ENCODE measurements at places on chromosomes 5 and 9.

GRCh38 chr9:91334053-91334452 lies 27.7 kb downstream of the AUH start:
- no peak for DNase-seq

DNA sequence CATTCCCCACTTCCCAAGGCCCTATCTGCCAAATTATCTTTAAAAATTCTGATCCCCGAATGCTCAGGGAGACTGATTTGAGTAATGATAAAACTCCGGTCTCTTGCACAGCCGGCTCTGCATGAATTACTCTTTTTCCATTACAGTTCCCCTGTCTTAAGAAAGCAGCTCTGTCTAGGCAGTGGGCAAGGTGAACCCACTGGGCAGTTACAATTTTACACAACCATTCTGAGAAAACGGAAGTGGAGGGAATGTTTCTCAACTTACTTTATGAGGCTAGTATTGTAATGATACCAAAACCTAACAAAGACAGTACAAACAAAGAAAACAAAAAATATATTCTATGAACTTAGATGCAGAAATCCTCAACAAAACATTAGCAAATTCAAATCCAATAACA lies 100.0 kb downstream of the MCTP1 start:
- no peak for DNase-seq

DNA sequence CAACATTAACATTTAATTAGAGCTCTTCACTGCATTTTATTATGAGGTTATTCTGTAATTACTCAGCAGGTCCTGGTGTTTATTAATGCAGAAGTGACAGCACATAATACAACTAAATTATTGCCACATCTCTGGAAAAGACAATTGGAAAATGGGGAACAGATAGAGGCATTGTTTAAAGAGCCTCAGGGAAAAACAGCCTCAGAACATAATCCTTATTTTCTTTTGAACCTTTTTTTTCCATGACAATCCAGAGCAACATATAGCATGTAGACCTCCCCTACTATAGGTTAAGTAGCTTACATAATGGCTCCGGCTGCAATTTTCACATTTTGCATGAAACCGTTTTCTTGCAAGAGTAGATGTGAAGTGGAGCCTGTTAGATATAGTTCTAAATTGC lies 87.2 kb downstream of the RMI1 start:
- DNase-seq = peak; percentile 93

DNA sequence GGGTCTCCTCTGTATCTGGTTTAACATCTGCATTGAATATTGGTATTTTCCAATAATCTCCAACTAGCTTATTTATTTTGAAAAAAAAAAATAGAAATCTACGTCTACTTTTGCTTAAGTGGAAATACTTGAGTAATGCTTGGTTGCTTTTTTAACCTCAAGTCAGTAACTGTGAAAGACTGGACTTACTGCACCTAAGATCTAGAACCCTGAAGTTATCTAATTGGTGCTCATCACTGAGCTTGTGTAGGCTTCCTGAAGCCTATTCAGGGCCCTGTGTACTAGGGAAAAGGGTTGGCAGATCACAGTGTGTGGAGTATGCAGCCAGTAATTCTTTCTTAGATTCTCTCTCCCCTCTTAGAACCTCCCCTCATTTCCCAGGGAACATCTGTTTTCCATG lies 16.2 kb downstream of the SLC1A1 start:
- no peak for DNase-seq

DNA sequence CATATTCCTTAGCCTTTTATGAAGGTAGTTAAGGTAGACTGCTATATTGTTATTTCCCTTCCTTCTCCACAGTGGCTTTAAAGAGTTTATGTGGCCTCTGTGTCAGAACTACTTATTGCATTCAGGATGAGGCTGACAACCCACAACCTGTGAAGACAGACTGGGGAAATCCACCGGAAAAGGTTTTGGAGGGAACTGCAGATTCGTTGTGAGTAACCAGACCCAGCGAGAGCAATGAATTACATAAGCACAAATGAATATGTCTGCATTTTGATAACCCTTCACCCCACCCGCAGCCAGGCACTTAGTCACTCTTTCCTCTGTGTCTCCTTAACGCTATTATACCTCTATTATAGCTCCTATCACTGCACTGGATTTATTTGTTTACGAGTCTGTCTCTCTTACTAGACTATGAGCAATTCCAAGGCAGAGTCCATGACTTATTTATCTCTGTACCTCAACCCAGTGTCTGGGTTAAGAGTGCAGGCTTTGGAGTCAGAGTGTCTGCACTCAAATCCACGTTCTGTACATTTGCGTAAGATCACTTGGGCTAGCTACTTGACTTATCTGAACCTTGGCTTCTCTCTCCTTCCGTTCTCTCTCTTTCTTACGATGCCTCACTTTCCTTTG lies 19.2 kb downstream of the KCTD16 start:
- DNase-seq = no peak

GRCh38 chr5:86971034-86971571 lies 296.6 kb upstream of the RASA1 start:
- no peak for DNase-seq

GRCh38 chr5:16135003-16135402 lies 44.6 kb downstream of the MARCHF11 start:
- DNase-seq = no peak

GRCh38 chr5:58940446-58940845 lies 357.6 kb downstream of the RAB3C start:
- DNase-seq = no peak

DNA sequence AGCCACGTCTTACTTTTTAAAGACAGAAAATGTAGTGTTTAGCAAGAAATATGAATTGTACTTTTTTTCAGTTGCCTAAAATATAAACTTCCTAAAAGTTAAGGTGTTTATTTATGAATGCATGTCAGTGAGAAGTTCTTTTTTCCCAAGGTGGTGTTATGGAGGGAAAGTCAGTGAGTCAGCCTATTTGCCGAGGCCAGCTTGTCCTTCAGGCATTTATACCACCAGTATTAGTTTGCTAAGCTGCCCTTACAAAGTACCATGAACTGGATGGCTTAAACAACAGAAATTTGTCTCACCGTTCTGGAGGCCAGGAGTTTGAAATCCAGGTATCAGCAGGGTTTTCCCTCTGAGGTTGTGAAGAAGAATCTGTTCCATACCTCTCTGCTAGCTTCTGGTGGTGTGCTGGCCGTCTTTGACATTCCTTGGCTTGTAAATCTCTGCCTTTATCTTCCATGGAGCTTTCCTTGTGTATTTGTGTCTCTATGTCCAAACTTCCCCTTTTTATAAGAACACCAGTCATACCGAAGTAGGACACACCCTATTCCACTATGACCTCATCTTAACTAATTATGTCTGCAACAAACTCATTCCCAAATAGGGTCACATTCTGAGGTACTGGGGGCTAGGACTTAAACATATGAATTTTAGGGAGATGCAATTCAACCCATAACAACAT lies 38.4 kb downstream of the PRKACG start:
- DNase-seq = no peak

- peak; percentile 93 for DNase-seq
Measured at GRCh38 chr9:6080154-6080716, 64.8 kb upstream of the RANBP6 start.

- DNase-seq = no peak
Measured at GRCh38 chr5:135223891-135224625, 175.0 kb downstream of the MACROH2A1 start.

DNA sequence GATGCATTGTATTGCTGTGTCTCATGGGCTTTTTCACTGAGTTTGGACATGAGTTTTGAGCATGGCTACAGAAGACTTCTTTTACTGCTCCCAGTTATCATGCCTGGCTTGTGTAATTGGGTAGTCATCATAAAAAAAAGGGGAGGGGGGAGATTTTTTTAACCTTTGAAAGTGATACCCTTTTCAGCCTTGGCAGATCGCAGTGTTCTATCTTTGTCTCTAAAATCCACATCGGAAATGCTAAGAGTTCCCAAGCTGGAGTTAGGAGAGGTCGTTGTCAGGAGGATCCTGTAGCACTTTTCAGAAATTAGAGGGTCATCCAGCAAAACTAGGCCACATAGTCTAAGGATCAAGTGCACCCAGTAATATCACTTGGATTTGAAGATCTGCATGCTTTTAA lies 188.4 kb downstream of the WDR70 start:
- DNase-seq = no peak

GRCh38 chr5:92003806-92004205 lies 620.7 kb upstream of the ARRDC3 start:
- DNase-seq = peak; percentile 51

GRCh38 chr9:22088717-22089061 lies 79.6 kb upstream of the CDKN2B start:
- DNase-seq = no peak

DNA sequence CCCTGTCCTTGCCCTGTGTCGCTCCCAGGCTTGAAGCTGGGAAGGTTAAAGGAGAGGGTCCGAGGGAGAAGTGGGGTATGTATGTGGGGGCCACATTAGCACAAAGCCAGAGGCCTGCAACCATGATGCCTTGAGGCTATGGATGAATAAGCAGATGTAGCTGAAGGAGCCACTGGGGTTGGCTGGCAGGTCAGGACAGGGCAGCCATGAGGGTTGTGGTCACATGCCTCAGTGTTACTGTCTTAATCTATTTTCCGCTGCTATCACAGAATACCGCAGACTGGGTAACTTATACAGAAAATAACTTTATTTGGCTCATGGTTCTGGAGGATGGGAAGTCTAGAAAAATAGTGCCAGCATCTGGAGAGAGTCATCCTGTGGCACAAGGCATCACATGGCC lies 9.2 kb upstream of the GRHPR start:
- DNase-seq = no peak

DNA sequence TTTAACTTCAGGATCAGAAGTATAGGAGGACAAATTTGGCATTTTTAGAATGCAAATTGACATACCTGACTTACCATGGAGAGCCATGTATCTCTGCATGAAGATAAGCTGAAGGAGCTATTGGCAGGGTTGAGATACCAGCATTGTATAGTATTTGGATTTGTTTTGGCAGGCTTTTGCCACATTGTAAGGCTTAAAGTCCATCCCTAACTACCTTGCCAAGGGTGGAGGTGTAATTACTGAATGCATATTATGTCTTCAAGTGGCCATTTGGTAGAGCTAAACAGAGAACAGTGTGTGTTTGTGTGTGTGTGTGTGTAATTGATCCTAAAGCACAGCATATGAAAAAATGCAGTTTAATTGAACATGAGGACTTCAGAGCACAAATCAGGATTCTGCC lies 324.7 kb downstream of the FAM170A start:
- DNase-seq = no peak

GRCh38 chr5:54611290-54611951 lies 93.9 kb downstream of the SNX18 start:
- DNase-seq = no peak

GRCh38 chr9:130381660-130382059 lies 63.1 kb upstream of the ASS1 start:
- no peak for DNase-seq

- no peak for DNase-seq
Measured at GRCh38 chr5:94890907-94891306, 272.4 kb downstream of the SLF1 start.

GRCh38 chr5:130222573-130222972 lies 318.3 kb downstream of the CHSY3 start:
- DNase-seq = no peak

GRCh38 chr9:132037458-132037857 lies 42.2 kb downstream of the MED27 start:
- DNase-seq = peak; percentile 10

DNA sequence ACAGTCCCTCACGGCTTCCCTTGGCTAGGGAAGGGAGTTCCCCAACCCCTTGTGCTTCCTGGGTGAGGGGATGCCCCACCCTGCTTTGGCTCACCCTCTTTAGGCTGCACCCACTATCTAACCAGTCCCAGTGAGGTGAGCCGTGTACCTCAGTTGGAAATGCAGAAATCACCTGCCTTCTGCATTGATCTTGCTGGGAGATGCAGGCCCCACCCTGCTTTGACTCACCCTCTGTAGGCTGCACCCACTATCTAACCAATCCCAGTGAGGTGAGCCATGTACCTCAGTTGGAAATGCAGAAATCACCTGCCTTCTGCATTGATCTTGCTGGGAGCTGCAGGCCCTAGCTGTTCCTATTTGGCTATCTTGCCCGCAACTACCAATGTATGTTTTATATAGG lies 44.7 kb downstream of the CCL28 start:
- no peak for DNase-seq

GRCh38 chr5:108257996-108258395 lies 123.9 kb downstream of the FBXL17 start:
- DNase-seq = no peak

DNA sequence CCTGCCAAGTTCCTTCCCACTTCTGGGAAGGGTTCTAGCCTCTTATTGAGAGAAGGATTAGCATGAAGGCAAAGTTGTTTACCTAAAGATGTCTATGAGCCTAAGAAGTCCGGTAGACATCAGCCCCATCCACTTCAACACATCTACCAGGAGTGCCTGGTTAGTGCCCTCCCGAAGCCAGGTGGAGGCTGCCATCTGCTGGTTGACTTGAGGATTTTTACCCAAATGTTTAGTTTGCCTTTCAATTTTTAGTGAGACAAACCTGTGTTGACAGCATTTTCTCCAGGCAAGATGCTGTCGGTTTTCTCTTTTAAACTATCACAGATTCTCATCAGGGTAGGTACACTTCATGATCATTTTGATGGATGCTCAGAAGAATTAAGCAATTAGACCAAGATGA lies 83.6 kb upstream of the TNFSF8 start:
- peak; percentile 45 for DNase-seq

- DNase-seq = peak; percentile 32
Measured at GRCh38 chr9:2466703-2467102, 154.9 kb upstream of the VLDLR start.

DNA sequence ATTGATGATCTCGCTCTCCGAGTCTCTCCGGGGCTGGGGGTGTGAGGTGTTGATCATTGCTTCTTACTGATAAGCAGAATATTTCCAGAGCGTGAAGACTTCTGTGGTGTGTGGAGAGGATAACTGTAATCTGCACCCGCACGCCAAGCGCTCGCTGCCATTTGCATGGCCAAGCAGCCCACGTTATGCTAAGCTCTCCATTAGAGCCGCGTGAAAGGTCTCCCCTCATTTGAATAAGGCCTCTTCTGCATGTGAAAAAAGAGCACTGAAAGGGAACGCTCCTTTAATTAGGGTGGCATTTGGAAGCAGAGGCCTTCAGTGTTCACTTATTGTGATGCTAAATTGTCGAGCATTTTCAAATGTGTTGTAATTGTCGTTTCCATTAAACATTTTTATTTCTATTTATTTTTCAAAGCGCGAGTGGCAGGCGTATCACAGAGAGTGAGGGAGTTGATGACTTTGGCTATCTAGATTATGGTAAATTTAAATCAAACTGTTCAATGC lies 163.6 kb upstream of the IRX2 start:
- peak; percentile 97 for DNase-seq

DNA sequence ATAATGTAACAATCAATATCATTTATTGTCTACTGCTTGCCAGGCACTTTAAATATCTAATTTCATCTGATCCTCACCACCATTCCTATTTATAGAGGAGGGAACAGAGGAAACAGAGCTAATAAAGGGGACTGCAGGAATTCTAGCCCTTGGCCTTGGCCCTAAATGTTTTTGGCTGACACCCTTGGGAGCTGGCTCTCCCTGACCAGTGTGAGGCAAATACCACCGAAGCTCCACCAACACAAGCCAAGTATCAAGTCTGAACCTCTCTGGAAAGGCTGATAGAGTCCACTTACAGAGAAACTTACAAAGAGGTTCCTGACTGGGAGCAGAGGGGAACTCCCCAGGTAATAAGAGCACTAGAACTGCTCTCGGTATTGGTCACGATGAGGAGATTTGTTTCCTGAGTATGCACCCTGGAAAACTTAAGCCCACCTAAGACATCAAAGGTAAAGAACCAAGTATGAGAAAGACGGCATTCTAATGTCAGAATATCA lies 243.1 kb upstream of the PANK3 start:
- no peak for DNase-seq

All from HAP-1 (cell line).